Naive thymus-derived CD4-positive, alpha-beta T cell (primary cell): ENCODE measurements at places on chromosomes 12 and 14.

DNA sequence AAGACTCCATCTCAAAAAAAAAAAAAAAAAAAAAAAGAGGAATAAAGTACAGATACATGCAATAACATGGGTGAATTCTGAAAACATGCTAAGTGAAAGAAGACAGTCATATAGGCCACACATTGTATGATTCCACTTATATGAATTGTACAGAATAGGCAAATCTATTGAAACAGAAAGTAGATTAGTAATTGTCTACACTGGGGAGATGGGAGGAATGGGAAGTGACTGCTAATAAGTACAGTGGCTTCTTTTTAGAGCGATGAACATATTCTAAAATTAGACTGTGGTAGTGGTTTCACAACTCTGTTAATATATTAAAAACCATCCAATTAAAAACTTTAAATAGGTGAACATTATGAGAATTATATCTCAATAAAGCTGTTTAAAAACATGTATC lies 74.4 kb downstream of the ANKS1B start:
- no peak for DNase-seq

GRCh38 chr12:111014547-111014946 lies 94.2 kb upstream of the MYL2 start:
- DNase-seq, result no peak

- DNase-seq, result no peak
Measured at GRCh38 chr12:21882635-21883034, 58.6 kb downstream of the ABCC9 start.

DNA sequence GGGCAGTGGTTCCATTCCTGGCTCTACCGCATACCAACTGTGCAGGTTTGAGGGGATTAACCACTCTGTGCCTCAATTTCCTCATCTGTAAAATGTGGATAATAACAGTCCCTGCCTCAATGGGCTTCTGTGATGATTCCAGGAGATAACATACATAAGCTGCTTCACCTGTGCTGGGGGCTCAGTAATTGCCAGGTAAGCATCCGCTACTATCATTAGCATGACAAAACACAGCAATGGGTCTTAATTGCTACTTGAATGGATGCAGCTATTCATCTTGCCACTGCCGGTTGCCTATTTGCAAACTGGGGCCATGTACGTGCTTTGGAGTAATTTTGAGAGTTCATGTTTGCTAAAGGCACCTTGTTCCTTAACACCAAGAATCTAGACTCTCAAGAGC lies 132.6 kb downstream of the TMEM132D start:
- DNase-seq, result no peak

GRCh38 chr12:3342051-3342450 lies 149.0 kb upstream of the PRMT8 start:
- DNase-seq, result no peak

DNA sequence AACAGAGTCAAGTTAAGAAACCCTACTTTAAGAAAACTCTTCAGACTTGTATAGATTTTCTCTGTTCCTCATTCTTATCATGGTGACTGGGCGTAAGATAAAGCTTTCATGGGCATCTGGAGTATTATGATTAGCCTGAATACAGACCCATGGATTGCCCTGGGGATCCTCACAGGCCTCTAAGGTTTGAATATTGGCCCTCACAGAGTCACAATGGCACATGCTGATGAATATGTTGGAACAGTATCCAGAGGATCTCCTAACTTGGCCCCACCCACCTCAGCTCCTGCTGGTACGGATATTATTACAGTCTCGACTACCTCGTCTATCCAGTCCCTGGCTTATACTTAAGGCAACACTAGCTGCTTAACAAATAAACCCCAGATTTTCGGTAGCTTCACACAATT lies 8.1 kb downstream of the OSBPL8 start:
- no peak for DNase-seq

DNA sequence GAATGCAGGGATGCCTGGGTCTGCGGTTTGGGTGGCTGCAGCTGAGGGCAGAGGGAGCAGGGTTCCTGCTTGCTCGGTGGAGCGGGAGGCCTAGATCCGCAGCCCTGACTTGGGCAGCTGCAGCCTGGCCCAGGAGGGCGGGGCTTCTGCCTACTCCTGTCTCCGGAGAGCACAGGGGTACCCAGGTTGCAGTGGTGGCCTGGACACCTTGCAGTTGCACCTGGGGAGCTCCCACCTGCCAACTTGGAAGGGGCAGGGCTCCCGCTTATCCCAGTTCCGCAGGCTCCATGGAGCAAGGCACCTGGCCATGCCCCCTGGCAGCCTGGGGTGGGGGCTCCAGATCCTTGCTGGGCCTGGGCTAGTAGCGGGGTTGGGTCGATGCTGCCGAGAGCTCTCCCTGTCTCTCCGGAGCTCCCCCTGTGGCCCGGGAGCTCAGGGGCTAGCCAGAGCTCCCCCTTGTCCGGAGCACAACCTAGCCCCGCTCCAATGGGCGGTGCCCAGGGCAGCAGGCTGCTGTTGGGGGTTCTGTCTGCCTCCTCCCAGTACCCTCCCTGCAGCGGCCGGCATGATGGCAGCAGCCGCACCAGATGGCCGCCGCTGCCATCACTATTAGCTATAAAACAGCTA lies 136.4 kb downstream of the PTPRR start:
- no peak for DNase-seq

DNA sequence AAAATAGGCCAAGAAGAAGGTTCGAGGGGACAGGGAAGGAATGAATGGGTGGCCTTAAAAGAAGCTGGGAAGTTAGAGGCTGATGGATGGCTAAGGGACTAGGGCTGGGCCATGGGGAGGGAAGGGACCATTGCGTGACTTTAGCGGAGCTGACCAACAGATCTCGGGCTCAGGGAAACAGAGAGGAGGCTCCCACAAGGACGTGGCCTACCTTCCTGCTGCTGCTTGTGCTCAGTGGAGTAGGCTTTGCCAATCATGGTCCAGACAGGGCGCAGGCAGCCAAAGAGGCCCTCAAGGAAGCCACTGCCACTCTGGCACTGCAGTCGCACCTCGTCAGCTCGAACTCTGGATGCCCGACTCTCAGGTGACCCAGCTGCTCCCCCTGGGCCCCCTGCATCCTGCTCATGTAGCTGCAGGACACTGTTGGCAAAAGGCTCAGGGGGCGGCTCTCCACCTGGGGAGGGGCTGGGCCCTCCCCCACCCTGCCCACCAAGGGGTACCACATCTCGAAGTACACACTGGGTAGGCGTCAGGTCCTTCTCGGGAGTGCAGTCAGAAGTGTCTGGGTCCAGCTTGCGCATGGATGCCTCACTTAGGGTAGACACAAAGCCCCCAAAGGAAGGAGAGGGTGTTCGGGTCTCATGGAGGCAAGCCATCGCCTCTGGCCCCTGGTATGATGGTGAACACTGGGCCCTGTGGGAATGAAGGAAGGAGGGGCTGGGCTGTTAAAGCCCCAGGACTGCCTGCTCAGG lies 12.3 kb downstream of the MAP3K12 start:
- DNase-seq, result no peak

DNA sequence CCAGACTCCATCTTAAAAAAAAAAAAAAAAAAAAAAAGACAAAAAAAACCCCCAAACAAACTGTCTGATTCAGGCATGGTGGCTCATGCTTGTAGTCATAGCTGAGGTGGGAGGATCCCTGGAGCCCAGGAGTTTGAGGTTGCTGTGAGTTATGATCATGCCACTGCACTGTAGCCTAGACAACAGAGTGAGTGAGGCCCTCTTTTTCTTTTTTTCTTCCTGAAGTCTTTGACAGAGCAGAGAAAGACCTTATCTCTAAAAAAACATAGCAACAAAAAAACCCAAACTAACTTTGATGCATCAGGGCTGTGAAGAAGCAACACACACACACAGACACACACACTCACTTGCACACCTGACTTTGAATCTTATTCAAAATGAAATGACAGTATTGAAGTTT lies 7.7 kb upstream of the AMN1 start:
- DNase-seq, result peak; percentile 81

- DNase-seq, result no peak
Measured at GRCh38 chr12:70052476-70052875, 190.8 kb upstream of the CNOT2 start.

GRCh38 chr14:74950795-74951442 lies 4.5 kb downstream of the PGF start:
- no peak for DNase-seq

DNA sequence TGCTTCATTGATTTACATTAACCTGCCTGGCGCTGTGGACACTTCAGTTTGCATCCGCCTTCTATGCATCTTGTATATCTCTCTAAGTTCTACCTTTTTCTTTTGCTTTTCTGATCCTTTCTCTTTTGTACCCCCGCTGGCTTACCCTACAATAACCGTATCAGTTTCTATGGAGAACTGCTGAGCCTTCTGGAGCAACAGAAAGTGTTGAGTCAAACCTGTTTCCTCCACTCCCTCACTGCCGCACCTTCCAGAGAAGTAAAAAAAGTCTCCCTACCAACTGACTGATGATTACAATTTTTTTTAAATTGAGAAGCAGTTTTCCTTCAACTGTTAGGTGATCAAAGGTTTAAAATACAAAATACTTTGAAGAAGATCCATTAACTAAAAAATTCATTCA lies 17.4 kb downstream of the EXD2 start:
- DNase-seq, result no peak

GRCh38 chr14:39114073-39114838 lies at the start of gene GEMIN2:
Gene GEMIN2, plus strand, starts transcription at chr14:39114323. Its CDS starts 16 bp downstream, at chr14:39114339.
- peak; percentile 92 for DNase-seq
